Central memory CD4-positive, alpha-beta T cell (primary cell): ENCODE measurements at places on chromosomes 11 and 22.
A peak's percentile ranks its signal among the peaks of the same experiment; 100 is the strongest.

GRCh38 chr11:6705905-6706535 lies 22.9 kb upstream of the MRPL17 start:
- DNase-seq = peak; percentile 31

GRCh38 chr11:130211781-130212401 lies 52.3 kb downstream of the ST14 start:
- DNase-seq = no peak

DNA sequence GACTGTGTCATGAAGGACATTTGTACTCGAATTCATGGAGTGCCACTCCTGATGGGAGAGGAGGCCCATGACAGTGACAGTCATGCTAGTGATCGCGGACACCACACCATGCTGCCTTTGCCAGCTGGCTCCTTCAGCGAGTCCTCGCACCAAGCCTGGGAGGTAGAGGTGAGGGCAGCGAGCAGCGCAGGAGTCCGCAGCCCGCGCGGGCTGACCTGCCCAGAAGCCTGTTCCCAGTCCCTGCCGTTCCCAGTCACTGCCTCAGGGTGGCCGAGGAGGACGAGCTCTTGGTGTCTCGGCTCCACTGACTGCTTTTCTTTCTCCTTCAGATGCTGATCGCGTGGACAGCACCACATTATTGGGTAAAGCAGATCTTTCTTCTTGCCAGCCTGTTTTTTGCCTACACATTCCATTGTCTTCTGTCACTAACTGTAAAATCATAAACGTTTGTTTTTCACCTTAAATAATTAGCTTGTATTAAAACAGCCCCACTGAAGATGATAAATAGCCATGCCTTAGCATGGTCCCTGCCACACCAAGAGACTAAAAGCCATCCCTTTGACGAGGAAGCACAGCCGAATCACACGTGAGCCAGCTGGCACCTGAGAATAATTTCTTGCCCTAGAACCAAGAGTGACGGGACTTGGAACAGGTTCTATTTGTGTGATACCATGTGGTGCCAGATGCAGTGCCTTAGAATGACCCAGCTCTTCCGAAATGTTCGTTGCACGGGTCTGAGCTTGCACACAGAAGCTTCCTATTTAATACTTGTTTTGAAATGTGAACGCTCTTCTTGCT lies 25.5 kb downstream of the FAM118A start:
- no peak for DNase-seq

DNA sequence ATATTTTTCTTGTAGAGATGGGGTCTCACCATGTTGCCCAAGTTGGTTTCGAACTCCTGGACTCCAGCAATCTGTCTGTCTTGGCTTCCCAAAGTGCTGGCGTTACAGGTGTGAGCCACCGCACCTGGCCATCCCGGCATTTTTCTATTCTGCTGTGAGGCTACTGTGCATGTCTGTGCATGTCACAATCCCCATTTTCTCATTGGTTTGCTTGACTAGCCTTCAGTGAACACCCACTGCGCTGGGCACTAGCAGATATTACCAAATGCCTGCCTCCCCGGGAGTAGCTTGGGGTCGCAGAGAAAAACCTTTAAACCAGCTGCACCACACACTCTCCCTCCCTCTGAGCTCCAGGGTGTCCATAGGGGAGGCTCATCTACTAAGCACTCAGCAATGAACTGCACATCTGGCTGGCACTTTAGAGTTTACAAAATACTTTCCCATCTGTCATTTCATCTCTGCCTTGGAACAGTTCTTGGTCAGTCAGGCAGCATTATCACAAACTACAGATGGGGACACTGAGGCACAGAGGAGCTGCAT lies 4.9 kb downstream of the CSNK1E start:
- DNase-seq = no peak

DNA sequence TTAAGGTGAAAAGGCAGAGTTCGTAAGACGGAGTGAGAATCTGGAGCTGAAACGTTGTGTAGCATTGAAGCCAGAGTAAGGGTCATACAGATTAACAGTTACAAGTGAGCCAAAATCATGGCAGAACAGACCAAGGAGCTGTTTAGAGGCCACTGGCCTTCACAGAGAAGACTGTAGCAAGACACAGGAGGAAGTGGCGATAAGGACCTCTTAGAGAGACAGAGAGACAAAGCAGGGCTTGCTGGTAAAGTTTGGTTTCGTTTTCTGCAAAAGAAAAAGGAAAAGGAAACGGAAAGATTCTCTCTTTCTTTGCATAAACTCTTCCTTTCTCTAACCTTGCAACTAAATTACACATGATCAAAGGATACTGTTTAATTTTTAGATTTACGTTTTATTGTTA lies 83.0 kb downstream of the AASDHPPT start:
- no peak for DNase-seq
